ENCODE measurements at places on chromosomes 2 and 18.
A peak's percentile ranks its signal among the peaks of the same experiment; 100 is the strongest.

- peak; percentile 68 for DNase-seq
These were observed 289.6 kb downstream of the PTPRM start for GRCh38 chr18:7856733-7857132.

DNA sequence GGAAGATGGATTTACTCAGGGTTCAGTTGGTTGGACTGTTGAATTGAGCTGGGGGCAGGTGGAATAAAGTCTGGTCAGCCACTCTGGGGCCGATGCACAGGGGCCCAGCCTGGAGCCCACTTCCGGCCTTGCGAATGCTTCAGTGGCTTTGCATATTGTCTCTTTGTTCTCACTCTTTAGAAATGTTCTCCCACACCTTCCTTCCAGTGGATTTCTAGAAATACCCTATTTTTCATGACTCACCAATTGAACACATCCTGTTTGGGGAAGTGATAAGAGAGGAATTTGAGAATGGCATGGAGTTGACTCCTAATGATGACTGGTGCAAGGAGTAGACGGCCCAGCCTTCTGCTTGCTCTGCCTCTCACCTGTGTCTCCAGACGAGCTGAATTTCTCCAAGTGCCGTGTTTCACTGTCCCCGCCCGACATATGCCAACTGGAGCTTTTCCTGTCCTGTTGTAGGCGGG lies 28.1 kb downstream of the ASAP2 start:
- DNase-seq: no peak

DNA sequence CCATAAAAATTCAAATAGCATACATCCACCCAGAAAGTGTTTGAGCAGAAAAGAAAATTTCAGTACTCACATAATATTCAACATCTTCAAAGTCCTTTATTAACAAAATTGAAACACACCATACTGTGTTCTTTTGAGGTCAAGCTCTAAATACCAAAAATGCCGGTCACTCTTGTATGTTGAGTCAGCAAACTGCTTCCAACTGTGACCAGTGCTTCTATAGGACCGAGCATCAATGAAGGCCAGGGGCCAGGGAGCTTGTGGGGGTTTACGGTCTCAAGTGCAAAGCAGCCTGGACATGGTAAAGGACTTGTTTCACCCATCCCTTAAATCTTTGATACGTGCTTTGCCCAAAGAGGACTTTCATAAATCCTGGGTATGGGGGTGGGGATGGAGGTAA lies 112.7 kb upstream of the REV1 start:
- DNase-seq: no peak

DNA sequence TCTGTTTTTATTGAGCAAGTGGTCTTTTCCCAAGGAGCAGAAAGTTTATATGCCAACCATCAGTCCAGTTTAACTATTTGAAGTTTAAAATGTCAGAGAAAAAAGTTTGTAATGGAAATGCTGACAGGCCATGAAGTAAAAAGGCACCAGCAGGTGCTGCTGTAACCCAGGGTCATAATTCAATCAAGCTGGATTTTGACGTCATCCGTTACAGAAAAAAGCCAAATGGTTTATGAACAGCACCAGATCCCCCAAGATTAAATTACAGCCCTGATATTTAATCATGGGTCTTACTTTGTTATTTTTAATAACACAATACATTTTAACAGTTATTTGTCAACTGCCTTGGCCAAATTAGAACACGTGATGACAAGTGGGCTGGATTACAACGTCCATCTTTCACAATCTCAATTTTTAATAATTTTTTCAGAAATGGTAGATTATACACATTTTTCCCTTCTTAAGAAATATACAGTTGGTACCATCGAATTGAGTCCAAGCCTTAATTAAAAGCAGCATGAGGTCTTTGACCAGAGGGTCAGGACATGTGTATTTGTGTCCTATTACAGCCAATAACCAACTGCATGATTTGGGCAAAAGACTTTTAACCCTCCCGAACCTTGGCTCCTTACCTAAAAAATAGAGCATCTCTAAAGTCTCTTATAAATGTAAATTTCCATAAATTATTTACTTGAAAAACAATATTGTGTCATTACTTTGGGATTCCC lies 10.0 kb downstream of the TCF4 start:
- DNase-seq: peak; percentile 37

DNA sequence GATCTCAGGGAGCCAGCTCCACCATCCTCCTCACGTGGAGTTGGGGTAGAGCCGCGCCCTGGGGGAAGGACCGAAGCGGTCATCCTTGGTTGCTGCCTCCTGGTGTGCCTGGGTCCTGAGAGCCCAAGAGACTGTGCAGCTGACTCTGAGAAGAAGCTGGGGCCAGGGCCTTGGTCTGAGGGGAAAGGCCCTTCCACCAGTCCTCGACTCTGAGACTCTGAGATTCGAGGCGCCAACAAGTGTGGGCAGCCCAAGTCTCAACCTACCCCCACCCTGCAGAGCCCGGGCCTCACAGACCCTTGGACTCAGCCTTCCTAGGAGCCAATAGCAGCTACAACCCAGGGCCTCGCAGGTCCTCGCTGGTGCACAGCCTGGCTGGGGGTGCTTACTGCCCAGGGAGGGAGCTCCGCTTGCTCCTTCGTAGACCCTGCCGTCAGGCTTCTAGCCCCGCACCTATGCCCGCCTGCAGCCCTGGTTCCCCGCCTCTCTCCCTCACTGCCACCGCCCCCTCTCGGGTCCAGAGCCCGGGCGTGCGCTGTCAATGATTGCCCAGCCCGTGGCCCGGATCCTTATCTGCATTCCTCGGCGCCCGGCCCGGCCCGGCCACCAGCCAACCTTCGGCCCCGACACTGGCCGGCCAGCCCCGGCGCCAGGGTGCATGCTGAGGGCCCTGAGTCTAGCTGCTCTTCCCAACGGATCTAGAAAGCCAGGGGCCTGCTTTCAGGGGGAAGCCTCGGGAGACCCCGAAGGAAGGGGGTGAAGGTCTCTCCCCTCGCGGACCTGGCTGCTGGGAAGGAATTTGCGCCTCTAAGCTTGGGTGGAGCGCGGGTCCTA lies 2.0 kb downstream of the IHH start:
- no peak for DNase-seq

DNA sequence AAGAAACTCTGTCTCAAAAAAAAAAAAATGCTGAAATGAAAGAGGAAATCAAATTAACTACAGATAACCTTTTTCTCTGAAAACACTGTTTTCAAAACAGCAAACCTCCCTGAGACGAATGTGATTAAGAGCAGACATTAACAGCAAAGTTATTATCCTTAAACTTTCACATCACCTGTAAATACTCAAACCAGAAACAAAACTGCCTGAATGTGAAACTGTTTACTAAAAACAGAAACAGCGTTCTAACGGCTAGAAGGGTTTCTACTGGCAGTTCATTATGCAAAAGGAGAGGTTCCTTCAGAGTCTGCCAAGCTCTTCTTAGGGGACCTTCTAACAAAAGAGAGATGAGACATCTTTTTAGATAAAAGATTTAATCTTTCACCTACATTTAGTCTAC lies 45.9 kb downstream of the PNO1 start:
- DNase-seq: no peak

GRCh38 chr18:11388755-11389680 lies 220.4 kb upstream of the SLC35G4 start:
- DNase-seq: no peak

DNA sequence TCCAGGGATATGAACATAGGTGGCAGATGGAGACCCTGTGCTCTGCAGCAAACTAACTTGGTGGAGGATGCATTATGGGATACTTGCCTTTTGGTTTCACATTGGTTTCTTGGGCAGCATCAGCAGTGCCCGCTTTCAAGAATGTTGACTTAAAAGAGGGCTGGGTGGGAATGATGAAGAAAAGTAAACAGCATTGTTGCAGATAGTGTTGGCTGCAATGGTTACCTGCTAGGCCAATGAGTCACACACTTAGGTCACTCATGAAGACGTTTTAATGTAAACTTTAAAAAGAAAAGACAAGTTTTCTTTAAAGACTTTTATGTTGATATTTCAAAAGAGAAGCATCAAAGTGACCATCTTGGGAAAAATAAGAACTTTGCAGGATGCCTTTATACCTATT lies 26.1 kb upstream of the FAM237A start:
- no peak for DNase-seq

DNA sequence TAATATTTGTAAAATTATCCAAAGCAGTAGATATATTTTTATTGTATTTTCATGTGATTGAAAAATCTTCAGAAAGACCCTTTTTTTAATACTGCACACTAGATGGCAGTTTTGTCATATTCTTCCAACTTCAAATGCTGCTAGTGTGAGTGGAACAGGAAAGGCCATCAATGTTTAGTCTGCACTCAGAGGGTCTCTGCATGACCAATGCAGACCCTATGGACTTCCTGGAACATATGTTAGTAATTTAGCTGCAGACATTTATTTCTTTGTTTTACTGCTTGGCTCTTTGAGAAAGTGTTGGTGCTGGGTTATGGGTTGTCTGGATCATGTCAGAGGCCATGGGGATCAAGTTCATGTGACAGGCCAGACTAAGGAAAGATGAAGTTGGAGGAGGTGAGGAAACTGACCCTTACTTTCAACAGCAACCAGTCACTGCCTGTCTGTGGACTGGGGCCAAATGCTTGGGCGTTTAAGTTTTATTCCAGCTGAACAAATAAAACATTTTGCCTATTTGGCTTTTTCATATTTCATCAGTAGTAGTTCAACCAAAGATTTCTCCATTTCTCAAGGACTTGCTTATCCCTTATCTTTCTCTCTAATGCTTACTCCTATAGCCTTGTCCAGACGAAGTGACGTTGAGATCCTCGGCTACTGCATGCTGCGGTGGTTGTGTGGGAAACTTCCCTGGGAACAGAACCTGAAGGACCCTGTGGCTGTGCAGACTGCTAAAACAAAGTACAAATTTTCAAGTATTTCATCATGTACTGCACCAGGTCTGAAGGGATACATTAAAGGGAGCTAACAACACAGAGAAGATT lies 84.8 kb downstream of the VRK2 start:
- DNase-seq: peak; percentile 64

DNA sequence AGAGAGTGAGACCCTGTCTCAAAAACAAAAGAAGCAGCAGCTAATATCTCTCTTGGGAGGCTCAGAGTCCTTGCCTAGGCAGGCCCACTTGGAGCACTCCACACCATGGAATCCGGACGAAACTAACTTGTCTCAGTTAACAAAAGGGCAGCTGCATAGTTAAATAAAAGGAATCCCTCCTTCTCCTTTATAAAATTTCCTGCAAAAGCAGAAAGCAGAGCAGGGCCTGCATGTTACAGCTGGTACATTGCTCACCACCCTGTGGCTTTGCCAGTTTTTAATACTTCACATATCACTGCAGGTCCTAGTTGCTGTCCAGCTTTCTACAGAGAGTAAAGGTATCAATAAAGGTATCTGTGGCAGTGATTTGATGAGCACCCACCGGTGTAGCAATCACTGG lies 93.6 kb downstream of the ASAP2 start:
- no peak for DNase-seq

DNA sequence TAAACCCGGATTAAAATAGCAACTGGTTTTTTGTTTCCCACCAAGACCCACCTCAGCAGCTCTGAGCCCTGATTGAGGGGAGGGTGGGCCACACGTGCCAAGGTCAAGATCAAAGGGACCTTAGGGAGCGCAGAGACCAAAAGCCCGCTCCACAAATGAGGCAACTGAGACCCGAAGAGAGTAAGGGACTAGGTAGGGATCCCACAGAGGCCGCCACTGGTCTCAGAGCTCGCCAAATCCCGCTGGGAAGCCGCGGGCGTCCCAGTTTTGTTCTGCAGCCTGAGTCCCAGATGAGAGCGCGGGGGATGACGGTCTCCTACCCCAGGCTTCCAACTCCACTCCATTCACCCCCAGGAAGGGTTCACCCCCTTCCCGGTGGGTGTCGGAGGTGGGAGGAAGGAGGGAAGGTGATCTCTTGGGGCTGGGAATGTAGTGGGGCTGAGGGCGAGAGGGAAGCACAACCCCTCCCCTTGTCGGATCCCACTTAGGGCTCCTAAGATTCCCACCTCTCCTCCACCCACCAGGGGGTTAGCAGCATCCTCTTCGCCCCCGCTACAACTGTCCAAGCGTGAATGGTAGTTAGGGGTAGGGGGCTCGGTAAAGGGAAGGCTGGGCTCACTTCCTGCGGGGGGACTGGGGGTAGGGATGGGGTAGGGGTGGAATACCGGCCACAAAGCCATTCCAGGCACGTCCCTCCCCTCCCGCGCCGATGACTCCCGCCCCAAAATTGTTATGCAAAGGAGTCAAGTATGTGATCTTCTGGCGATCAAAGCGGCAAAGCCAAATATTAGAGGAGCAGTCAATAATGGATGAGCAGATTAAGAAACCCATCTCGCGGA lies 7.3 kb upstream of the EN1 start:
- DNase-seq: no peak

- DNase-seq: no peak
These were observed 40.2 kb downstream of the POLR1A start for GRCh38 chr2:86065512-86065911.

DNA sequence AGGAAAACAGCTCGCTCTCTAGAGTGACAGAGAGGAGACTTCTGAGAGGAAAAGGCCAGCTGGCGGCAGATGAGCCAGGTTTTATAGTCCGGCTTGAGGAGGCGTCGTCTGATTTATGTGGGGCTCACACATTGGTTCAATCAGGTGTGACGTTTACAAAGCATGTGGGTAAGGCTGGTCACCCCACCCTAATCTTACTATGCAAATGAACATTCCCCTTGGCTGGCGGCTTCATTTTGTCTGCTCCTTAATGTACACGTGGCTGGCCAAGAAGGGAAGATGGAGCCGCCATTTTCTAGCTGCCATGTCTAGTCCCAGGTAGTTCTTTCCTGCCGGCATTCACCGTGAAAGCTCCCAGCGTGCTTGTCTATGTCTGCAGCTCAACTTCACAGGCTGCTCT lies 299.1 kb upstream of the SPRED2 start:
- no peak for DNase-seq

GRCh38 chr2:187319441-187320108 lies 128.5 kb downstream of the CALCRL start:
- DNase-seq: no peak

DNA sequence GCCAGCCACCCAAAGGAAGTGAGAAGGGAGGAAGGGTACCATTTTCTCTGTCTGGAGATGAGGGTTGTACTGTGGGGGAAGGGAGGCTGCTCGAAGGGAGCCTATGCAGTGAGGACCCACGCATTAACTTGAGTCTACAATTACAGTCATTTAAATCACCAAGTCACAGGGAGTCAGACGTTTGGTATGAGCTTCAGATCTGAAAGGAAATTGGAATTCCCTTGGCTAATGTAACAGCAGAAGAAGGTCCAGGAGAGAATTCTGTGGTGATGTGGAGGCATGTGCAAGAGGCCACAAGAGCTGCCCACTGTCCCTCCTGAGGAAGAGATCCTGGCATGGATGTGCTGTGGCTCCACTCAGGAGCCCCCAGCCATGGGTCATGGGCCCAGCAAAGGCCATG lies 22.5 kb downstream of the DAPL1 start:
- DNase-seq: no peak

- DNase-seq: no peak
These were observed 143.7 kb upstream of the TMEM200C start for GRCh38 chr18:6039055-6039454.

Measured in SK-MEL-5 (cell line).